ENCODE measurements at places on chromosomes 7 and 10.

DNA sequence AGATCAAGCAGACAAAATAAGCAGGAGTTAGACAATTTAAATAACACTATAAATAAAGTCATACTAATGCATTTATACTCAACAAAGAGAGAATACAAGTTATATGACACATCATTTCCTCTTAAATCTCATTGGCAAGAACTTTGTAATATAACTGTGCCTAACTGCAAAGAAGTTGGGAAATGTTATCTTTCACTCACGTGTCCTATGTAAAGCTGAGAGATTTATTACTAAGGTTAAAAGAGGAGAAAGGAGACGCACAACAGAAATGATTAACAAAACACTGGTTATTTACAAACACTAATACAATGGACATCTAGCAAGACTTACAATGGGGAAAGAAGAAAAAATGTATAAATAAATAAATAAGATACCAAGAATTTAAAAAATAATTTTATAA lies 12.7 kb upstream of the TMEM273 start:
- no peak for DNase-seq

- DNase-seq: peak; percentile 84
Observed at GRCh38 chr7:100158229-100159098, at the start of gene TRAPPC14. TRAPPC14 (minus strand) TSS chr7:100158723; CDS start chr7:100158499, 224 bp downstream.

- DNase-seq: no peak
Observed at GRCh38 chr10:43262902-43263466, 3.9 kb downstream of the RASGEF1A start.

- no peak for DNase-seq
Observed at GRCh38 chr7:99083068-99083651, 60.7 kb downstream of the SMURF1 start.

- DNase-seq: no peak
Observed at GRCh38 chr10:125692601-125693523, 9.9 kb upstream of the TEX36 start.

DNA sequence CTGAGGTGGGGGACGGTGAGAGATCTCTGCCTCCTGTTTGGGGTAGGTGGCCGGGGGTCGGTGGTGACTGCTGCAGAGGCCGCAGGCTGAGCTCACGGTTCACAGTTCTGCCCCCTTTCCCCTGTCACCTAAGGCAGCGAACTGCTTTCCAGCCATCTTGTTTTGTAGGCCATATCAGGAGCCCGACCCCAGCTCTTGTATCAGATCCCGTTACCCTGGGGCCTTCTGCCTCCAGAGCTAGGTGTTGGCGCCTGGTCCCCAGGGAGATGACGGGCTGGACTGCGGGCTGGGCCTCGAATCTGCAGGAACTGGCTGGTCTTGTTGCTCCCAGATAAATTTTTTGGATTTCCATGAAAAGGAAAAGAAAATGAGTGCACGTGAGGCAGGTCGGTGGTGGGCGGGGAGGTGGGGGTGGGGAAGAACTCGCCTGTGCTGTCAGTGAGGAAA lies 183.0 kb downstream of the DNAJB6 start:
- DNase-seq: no peak

DNA sequence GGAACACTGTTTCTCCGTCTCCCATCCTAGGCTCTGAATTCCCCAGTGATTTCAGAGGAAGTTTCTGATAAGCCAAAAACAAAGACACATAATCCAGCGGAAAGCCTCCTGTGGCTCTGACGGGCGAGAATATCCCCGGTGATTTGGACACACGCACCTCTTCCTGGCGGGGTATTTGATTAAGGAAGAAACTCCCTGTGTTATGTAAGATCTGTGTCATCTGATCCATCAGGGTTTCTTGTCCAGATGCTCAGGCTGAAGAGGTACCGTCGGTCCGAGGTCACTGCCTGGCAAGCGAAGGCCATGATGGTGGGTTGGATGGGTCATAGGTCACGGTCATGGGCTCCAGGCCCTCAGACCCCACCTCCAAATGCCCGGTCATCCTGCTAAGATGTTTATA lies 39.6 kb upstream of the DNAJB6 start:
- DNase-seq: no peak

DNA sequence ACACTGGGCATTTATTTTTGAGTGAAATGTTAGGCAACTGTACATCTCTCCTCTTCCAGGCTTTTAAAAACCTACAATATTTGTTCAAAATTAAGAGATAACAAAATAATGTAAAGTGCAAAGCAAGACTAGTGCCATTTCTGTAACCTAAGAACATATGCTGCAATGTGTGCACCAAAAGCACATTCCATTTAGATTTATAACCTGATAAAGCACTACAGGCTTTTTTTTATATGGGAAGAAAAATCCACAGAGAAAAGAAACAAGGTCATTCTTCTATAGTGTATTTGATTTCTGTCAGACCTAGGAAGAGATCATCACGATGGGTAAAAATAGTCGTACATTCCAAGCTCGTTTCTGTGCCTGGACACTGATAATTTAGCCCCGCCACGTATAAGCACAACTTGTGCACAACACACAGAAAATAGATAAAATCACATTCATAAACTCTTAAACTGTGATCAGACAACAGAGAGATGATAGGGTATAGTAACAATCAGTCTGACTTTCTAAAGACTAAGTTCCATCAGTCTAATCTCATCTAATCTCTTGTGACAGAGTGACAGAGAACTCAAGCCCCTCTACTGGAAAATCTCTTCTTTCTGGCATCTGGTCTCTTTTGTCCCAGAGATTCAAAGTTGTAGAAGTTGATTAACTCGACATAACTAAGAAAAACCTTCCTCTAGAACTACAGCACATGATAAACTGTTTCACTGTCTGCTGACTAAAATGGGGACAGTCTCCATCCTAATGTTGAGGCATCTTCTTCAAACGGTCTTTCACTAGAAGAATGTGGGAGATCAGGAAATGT lies 6.7 kb downstream of the LAMB1 start:
- no peak for DNase-seq

DNA sequence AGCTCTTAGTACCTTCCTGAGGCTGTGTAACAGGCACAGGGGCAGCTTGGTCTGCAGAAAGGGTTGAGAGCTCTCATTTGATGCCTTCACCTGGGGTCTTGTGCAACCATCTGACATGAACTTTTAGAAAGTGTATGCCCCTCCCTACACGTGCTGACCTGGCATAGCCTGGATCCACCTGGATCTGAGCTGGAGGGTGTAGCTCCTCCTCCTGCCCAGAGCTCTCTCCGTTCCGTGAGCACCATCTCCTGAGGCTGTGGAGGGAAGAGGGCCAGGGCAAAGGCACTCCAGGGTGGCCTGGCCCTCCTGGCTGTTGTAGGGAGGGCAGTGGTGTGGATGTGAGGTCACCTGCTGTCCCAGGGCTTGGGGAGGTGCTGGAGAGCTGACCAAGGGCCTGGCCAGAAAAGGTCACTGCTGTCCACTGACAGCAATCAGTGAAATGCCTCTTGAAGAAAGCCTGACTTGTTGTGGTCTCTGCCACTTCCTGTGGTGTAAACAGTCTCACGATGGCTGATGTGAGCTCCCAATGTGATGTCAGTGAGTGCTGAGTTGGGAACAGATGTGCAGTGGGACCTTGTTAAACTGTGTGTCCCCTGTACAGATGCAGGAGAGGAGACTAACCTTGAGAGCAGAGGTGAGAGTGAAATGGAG lies 23.0 kb downstream of the AMZ1 start:
- DNase-seq: no peak

GRCh38 chr7:80333040-80333439 lies 178.8 kb downstream of the GNAT3 start:
- no peak for DNase-seq

DNA sequence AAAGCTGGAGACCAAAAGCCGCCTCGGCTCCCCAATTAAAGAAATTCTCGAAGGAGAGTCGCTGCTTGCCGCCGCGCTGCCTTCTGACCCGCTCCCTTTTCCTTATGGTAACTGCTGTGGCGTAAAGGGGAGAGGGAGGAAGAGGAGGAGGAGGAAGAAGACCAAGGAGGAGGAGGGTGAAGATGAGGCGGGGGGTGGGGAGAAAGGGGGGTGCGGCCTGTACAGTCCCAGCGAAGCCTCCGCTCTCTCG lies 388 bp downstream of the CNOT4 start:
- no peak for DNase-seq

Measured in activated naive CD4-positive, alpha-beta T cell (primary cell).